Activated CD4-positive, alpha-beta T cell treated with anti-CD3 and anti-CD28 coated beads, Interleukin-2, amount 50 U/mL, for 16 hours (primary cell): ENCODE measurements at places on chromosomes 11 and 22.

DNA sequence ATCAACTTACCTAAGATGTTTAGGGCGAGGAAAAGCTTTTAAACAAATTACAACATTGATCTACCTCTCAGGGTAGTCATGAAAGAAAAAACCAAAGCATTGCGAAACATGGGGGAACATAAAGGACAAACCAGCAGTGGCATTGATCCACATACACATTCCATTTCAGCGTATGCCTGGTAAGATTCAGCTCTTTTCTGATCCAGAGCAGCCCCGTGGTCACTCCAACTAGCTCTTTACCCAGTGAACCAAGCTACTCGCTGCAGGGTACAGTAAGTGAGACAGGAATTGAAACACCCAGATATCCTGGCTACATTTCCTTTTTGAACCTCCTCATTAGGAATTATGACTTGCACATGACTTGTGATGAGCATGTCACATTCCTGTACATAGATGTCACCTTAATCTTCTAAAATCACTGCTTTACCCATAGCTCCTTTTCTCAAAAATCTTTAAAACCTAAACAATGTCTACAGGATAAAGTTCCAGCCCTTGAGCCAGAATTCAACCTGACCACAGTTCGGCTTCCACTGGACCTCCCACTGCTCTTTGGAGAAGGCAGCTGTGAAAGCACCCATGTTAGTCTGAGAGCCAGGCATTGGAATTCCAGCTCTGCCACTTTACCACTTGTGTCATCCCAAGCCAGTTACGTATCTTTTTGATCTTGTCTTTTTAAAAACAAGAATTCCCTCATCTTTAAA lies 42.9 kb upstream of the AKIP1 start:
- no peak for DNase-seq

DNA sequence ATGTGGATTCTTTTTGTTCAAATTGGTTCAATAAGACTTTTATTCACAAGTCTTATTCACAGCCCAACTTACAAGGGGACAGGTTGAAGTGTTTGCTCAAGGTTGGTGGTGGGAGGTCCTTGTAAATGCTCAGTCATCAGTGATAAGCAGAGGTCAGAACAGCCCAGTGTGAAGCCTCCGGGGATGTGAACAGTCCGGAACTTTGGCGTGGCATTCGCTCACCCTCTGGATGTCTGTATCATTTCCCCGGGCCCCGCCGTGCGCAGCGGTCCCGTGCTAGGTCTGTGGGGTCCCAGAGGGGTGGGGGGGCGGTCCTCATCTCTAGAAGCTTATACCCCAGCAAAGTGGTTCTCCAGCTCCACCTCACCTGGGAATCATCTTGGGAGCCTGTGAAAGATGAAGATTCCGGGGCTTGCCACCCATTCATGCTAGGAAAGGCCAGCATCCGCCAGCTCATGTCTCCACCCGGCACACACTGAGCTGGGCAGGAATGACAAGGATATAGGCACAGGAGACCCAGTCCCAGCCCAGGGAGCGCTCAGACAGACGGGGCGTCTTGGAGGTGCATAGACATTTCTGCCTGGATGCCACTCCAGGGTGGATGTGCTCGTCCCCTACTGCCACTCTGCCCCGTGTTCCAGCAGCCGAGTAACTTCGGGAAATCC lies 327.5 kb downstream of the TBC1D22A start:
- no peak for DNase-seq

GRCh38 chr11:45083544-45084087 lies 62.8 kb upstream of the PRDM11 start:
- DNase-seq = no peak

DNA sequence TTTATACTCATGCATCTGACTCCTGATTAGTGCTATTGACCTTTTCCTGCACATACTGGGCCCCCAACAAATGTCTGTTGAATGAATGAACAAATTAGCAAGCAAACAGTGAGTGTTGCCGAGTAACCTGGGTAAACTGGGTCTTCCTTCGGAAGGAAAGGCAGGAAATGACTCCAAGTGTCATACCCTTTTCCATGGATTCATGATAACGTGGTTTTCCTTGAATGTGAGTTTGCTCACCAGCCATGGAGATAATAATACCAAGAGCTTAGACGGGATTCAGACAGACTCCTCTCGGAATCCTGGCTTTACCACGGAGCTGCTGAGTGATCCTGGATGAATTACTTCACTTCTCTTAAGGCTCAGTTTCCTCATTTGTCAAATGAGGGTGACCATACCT lies 16.7 kb downstream of the TECTA start:
- no peak for DNase-seq

DNA sequence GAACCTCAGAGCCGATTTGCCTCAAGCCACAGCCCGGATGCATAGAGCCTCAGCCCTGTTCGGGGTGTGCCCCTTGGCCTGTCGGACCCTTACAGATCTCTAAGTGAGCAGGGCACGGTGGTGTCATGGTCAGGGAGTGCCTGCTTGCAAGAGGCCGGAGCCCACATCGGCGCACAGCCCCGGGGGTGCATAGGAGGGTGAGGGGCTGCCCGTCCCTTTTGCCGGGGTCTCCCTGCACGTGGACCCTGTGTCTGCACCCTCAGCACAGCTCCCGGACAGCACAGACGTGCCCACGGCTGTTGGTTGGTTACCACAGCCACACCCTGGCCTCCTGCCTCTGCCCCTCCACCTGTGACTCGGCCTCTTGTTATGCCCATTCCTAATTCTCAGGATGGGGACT lies 6.5 kb downstream of the RAB36 start:
- DNase-seq = no peak
